IMR-90 (cell line): ENCODE measurements at places on chromosomes 7 and 10. TPM values are rescaled to one million over a fixed set of nuclear protein-coding genes. Genes with fewer than 3 reads are reported as not detected.

DNA sequence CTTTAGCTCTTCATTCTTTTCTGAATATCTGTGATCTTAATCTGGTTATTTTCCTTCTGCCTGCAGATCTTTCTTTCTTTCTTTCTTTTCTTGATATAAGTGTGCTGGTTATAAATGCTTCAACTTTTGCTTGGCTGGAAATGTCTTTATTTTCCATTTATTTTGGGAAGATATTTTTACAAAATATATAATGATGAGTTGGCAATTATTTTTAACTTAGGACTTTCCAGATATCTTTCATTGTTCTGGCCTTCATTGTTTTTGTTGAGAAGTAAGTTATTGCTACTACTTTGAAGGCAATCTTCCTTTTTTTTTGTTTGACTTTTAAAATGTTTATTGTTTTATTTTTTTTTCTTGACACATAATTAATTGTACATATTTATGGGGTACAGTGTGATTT lies 75.3 kb downstream of the ZNF503 start:
- H3K27me3 ChIP-seq = no peaks in the 10 kb centered on the region; the same call in none of the 2 replicates
- H3K36me3 ChIP-seq = no peaks in the 10 kb centered on the region
- H3K27ac ChIP-seq = no peak overlapping the region
- H3K4me1 ChIP-seq = no peaks in the 10 kb centered on the region

DNA sequence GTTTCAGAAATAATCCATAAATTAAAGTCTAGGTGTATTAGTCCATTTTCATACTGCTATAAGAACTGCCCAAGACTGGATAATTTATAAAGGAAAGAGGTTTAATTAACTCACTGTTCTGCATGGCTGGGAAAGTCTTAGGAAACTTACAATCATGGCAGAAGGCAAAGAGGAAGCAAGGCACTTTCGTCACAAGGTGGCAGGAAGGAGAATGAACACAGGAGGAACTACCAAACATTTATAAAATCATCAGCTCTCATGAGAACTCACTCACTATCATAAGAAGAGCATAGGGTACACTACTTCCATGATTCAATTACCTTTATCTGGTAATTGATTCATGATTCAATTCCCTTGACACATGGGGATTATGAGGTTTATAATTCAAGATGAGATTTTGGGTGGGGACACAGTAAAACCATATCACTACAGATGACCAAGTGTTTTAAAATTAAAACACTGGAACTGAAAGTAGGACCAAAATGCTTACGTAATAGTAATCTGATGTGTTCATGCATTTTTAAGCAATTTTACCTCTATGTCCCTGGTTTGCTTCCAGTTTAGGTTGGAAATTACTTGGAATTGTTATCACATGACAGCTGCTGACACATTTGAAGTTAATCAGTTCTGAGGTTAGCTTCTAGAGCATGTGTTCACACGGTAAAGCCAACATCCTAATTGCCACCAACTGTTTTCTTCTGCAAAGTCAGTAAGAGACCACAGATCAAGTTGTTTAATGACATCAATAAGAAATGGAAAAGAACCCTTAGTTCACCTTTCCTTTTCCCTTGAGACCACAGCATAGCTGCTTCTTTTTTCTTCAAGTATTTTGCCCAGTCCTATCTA lies 48.4 kb upstream of the SEMA3C start:
- no peaks in the 10 kb centered on the region for H3K36me3 ChIP-seq
- H3K4me1 ChIP-seq = no peaks in the 10 kb centered on the region
- no peak overlapping the region for H3K27ac ChIP-seq

Gene TAS2R3
- polyA plus RNA-seq = not detected in 2 replicates

- no peaks in the 10 kb centered on the region for H3K4me1 ChIP-seq
- no peak for DNase-seq
- H3K4me3 ChIP-seq = no peak overlapping the region
- no peaks in the 10 kb centered on the region for H3K36me3 ChIP-seq
- H3K27me3 ChIP-seq = peaks cover 98% of the 10 kb centered on the region
- H3K27ac ChIP-seq = no peak overlapping the region
Measured at GRCh38 chr7:157017149-157017548, 6.7 kb upstream of the MNX1 start.
